Endothelial cell (in vitro differentiated cells): ENCODE measurements at places on chromosomes 5 and 9.

DNA sequence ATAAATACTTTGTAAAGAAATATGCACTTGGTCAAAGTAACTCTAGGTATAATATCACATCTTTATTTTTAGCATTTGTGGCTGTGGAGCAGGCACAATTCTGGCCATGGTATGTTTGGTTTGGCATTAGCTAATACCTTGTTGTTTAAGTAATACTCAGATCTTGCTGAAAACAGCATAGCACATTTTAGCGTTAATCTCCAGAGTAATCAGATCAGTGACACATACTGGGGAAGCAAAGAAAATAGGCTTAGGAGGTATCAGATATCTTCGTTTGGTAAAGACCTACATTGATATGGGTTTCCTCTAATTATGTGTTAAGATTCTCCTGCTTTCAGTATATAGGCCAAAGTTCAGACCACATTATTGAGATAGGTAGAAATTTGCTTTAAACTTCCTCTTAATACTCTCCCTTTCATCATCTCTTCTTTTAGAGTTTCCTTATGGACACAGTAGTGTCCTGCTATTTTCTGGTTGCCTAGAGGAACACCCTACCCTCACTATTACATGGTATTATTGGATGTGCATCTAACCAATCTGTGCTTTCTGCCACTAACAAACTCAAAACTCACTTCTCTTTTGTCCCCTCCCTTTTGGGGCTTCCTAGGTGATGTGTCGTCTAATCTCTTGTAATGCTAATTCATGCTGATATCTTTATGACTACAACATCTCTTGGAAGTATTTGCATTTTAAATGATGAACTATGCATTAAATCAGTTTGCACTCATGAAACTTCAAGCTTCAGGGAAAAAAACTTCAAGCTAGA lies 437.3 kb upstream of the ADAMTSL1 start:
- DNase-seq, result no peak
- no peaks in the 10 kb centered on the region for H3K4me1 ChIP-seq
- H3K27me3 ChIP-seq, result no peaks in the 10 kb centered on the region

GRCh38 chr5:175381130-175381529 lies 62.9 kb downstream of the DRD1 start:
- peaks cover 4% of the 10 kb centered on the region for H3K27me3 ChIP-seq
- H3K36me3 ChIP-seq, result no peaks in the 10 kb centered on the region
- DNase-seq, result no peak
- H3K27ac ChIP-seq, result no peak overlapping the region

DNA sequence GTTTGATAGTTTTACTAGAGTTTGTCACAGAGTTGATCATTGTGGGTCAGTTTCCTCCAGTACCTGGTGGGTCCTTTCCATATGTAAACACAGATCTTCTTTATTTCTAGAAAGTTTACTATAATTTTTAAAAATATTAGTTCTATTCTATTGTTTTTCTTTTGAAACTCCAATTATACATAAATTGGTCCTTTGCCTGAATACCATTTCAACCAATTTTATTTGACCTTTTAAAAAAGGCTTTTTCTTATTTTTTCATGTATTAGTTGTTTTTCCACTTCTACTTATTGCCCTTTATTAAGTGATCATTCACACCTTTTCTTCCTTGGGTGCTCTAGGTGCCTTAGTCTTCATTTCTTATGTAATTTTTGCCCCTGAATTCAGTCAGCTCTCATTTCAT lies 33.0 kb upstream of the MUSK start:
- no peaks in the 10 kb centered on the region for H3K36me3 ChIP-seq
- no peak overlapping the region for H3K4me3 ChIP-seq
- no peak for DNase-seq
- no peaks in the 10 kb centered on the region for H3K27me3 ChIP-seq

DNA sequence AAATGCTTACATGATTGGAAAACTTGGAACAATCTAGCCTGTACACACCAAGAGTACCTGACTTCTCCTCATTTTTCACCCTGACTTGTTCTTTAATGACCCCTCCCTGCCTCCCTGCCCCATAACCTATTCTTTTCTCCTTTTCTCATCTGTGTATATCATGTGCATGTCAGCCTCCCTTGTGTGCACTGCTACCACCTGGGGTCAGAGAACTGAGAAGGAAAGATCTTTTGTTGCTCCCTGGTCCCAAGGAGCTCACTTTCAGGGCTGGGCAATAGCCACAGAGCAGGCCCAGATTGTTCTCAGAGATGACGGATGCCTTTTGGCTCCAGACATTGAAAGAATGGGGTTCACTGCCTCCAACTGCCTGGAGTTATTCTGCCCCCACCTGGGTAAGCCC lies 5.1 kb downstream of the MAP1B start:
- H3K27me3 ChIP-seq, result peaks cover 3% of the 10 kb centered on the region
- peaks cover 62% of the 10 kb centered on the region for H3K4me1 ChIP-seq
- peaks cover 30% of the 10 kb centered on the region for H3K36me3 ChIP-seq
- no peak overlapping the region for H3K27ac ChIP-seq

- no peaks in the 10 kb centered on the region for H3K4me1 ChIP-seq
- H3K27me3 ChIP-seq, result no peaks in the 10 kb centered on the region
- no peak overlapping the region for H3K4me3 ChIP-seq
- no peaks in the 10 kb centered on the region for H3K36me3 ChIP-seq
These were observed 201.0 kb downstream of the WDR70 start for GRCh38 chr5:37580106-37580505.

- H3K4me1 ChIP-seq, result peaks cover 8% of the 10 kb centered on the region
- no peak overlapping the region for H3K4me3 ChIP-seq
- H3K27me3 ChIP-seq, result peaks cover 2% of the 10 kb centered on the region
- DNase-seq, result no peak
These were observed 17.3 kb upstream of the SMIM32 start for GRCh38 chr5:136210259-136210658.

GRCh38 chr5:150516011-150516410 lies 8.1 kb downstream of the NDST1 start:
- H3K4me1 ChIP-seq, result peaks cover 64% of the 10 kb centered on the region
- peaks cover 19% of the 10 kb centered on the region for H3K36me3 ChIP-seq
- no peak overlapping the region for H3K4me3 ChIP-seq
- no peak for DNase-seq
- no peak overlapping the region for H3K27ac ChIP-seq
- peaks cover 4% of the 10 kb centered on the region for H3K27me3 ChIP-seq

DNA sequence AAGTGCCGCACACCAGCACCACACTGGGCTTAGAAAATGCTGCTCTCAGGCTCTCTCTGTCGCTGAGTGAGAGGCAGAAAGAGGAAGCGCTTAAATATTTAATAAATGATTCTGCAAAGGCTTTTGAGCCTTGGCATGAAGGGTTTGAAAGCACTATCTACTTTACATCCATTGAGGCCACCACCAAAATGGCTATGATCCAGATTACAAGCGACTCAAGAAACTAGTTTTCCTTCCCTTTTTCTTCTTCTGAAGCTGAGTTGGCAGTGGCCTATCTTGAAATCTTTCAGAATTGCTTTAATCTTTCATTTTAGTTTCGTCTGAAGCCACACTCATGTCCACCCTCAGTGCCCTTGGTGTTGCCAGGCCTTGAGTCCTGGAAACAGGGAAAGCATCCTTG lies 59.5 kb downstream of the EBF1 start:
- no peak overlapping the region for H3K4me3 ChIP-seq
- H3K27me3 ChIP-seq, result no peaks in the 10 kb centered on the region
- no peak for DNase-seq

DNA sequence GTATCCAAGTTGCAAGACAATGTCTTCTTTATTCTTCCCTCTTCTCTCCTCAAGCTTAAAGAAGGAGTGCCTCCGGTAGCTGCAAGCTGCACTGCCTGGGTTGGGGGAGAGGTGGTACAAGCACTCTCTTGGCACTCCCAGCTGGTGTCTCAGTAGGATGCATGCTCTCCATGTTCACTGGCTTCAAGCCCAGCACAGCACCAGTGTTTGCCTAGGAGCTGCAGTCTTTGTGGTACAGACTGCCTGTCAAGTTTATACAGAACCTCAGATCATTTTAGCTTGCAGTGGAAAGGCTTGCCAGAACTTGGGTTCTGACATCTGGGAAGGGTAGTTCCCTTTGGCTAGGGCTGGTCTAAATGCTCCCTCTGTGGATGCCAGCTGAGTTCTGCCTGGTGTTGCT lies 505.6 kb downstream of the MAN2A1 start:
- no peaks in the 10 kb centered on the region for H3K27me3 ChIP-seq
- H3K4me1 ChIP-seq, result no peaks in the 10 kb centered on the region
- no peak overlapping the region for H3K4me3 ChIP-seq
- no peaks in the 10 kb centered on the region for H3K36me3 ChIP-seq
- no peak overlapping the region for H3K27ac ChIP-seq

DNA sequence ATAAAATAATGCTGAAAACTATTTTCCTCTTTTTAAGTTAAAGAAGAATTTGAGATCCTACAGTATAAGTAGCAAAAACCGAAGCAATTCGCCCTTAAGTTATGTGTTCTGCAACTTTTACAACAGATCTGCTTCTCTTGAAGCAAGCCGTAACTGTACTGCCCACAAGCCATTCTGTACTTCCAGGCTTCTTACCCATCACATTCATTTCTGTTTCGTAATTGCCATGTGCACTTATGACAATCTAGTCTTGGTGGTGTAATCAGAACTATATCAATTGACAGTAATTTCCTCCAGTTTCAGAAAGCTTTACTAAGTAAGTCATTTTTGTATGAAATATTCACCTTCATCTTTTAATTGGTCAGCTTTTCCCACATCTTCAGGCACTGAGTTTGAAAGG lies 13.8 kb downstream of the SGTB start:
- H3K27ac ChIP-seq, result no peak overlapping the region
- no peak overlapping the region for H3K4me3 ChIP-seq
- H3K4me1 ChIP-seq, result no peaks in the 10 kb centered on the region
- peaks cover 4% of the 10 kb centered on the region for H3K36me3 ChIP-seq
- H3K27me3 ChIP-seq, result no peaks in the 10 kb centered on the region

DNA sequence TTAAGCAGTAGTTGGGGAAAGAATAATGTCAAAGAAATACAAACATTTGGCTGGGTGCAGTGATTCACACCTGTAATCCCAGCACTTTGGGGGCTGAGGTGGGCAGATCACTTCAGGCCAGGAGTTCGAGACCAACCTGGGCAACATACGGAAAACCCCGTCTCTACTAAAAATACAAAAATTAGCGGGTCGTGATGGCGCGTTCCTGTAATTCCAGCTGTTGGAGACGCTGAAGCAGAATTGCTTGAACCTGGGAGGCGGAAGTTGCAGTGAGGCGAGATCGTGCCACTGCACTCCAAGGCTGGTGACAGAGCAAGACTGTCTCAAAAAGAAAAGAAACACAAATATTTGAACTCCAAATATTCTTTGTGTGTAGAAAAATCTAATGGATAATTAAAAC lies 4.7 kb downstream of the MATR3 start:
- H3K36me3 ChIP-seq, result peaks cover 7% of the 10 kb centered on the region
- peaks cover 11% of the 10 kb centered on the region for H3K27me3 ChIP-seq
- DNase-seq, result no peak

GRCh38 chr5:170464280-170465127 lies 39.3 kb upstream of the KCNIP1 start:
- no peaks in the 10 kb centered on the region for H3K36me3 ChIP-seq
- no peaks in the 10 kb centered on the region for H3K4me1 ChIP-seq
- DNase-seq, result no peak
- peaks cover 3% of the 10 kb centered on the region for H3K27me3 ChIP-seq

GRCh38 chr9:70557661-70558369 lies 143.4 kb upstream of the KLF9 start:
- H3K36me3 ChIP-seq, result no peaks in the 10 kb centered on the region
- H3K27me3 ChIP-seq, result peaks cover 7% of the 10 kb centered on the region
- no peak overlapping the region for H3K27ac ChIP-seq

- peak; percentile 40 for DNase-seq
- H3K4me1 ChIP-seq, result peaks cover 13% of the 10 kb centered on the region
- H3K36me3 ChIP-seq, result peaks cover 9% of the 10 kb centered on the region
- H3K27me3 ChIP-seq, result peaks cover 21% of the 10 kb centered on the region
These were observed 2.5 kb downstream of the FST start for GRCh38 chr5:53482717-53483638.

GRCh38 chr5:179165421-179166170 lies 105.4 kb downstream of the ZNF354C start:
- no peak overlapping the region for H3K4me3 ChIP-seq
- H3K27ac ChIP-seq, result no peak overlapping the region
- H3K4me1 ChIP-seq, result no peaks in the 10 kb centered on the region
- DNase-seq, result no peak

DNA sequence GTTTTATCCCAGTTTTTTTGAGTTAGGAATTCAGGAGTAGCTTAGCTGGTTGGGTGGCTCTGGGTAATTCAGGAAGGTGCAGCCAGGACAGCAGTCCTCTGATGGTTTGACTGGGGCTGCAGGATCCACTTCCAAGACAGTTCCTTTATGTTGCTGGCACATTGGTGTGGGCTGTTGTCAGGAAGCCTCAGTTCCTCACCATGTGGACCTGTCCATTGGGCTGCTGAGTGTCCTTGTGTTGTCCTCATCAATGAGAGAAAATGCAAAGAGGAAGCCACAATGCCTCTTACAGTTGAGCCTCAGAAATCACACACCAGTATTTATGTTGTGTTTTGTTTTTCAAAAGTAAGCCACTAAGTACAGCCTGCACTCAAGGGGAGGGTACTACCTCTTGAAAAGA lies 140.9 kb downstream of the MAST4 start:
- no peak overlapping the region for H3K27ac ChIP-seq
- H3K4me1 ChIP-seq, result peaks cover 23% of the 10 kb centered on the region
- H3K27me3 ChIP-seq, result peaks cover 6% of the 10 kb centered on the region
- no peak overlapping the region for H3K4me3 ChIP-seq

DNA sequence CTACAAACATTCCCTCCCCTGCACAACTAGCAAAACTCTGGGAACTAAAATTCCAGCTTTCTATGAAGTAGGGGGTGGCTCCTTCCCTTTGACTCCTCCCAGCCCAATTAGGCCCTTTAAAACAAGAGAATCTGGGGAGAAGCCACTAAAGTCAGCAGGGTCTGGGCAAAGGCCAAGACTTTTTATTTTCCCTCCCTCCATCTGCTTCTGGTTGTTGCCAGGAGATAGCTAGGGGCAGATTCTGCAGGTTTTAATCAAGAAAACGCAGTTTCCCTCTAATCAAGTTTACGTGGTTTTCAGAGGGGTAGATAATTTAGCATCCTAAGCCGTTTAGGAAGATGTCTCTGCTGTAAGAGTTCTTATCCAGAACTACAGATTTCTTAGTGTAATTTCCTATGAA lies 114.5 kb upstream of the CDH6 start:
- H3K36me3 ChIP-seq, result no peaks in the 10 kb centered on the region
- no peaks in the 10 kb centered on the region for H3K4me1 ChIP-seq
- no peak overlapping the region for H3K27ac ChIP-seq
- no peak for DNase-seq
- H3K4me3 ChIP-seq, result no peak overlapping the region
- no peaks in the 10 kb centered on the region for H3K27me3 ChIP-seq
